ENCODE measurements at places on chromosomes 7 and 10. TPM values are rescaled to one million over a fixed set of nuclear protein-coding genes. Genes with fewer than 3 reads are reported as not detected.

LRRC4 gene
- 0.13 TPM for polyA plus RNA-seq

- no peaks in the 10 kb centered on the region for H3K27me3 ChIP-seq
- no peak overlapping the region for H3K4me3 ChIP-seq
- H3K4me1 ChIP-seq = no peaks in the 10 kb centered on the region
Observed at GRCh38 chr10:98353170-98353569, 61.8 kb downstream of the PYROXD2 start.

- no peak overlapping the region for H3K4me3 ChIP-seq
- no peaks in the 10 kb centered on the region for H3K27me3 ChIP-seq
- no peak overlapping the region for H3K27ac ChIP-seq
- no peak for DNase-seq
- H3K36me3 ChIP-seq = no peaks in the 10 kb centered on the region
- H3K4me1 ChIP-seq = no peaks in the 10 kb centered on the region
Observed at GRCh38 chr7:27560706-27561235, 101.9 kb downstream of the HIBADH start.

DNA sequence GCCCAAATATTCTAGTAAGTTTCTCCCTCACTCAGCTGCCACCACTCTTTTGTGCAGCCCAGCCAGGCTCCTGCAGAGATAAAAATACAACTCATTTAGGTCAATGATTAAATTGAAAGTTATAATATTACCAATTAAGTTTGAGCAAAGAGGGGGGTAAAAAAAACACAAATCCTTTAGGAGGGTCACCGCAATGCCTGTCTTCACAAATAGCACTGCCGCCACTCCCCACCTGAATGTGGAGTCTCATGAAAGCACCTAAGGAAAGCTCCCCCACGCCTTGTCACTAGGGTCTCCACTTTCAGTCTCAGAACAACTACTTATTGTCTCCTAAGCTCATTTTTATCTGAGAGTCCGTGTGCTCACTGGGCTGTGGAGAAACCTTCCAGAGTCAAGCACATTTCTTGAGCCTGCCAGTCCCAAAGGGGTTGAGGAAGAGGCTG, 148.7 kb downstream of the FGFR2 start:
- DNase-seq = no peak
- H3K36me3 ChIP-seq = no peaks in the 10 kb centered on the region
- H3K27me3 ChIP-seq = no peaks in the 10 kb centered on the region
- no peak overlapping the region for H3K4me3 ChIP-seq
- H3K27ac ChIP-seq = no peak overlapping the region

DNA sequence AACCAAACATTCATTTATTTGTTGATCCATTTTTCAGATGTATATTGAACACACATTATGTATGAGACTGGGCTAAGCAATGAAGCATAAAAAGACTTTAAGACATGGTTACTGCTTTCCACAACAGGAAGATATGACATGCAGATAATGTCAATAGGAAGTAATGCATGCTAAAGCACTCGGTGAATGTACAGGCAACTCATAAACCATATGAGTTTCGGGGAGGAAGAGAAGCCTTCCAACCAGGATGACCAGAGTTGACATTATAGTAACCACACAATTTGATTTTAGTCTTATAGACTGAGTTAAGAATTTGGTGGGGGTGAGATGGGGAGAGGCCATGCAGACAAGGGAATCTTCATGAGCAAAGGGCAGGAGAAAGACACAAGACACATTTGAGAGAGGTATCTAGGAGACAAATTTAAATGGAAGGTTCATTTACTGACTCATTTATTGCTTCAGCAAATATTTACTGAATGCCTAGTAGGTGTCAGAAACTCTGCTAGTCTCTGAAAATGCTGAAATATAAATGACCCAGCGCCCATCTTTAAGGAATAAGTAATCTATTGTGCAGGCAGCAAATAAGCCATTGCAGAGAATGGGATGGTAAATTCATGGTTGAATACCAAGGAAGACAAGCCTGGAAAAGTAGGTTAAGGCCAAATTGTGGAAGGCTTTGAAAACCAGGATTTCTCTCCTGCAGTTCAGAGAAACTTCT, 19.0 kb upstream of the SLK start:
- H3K4me1 ChIP-seq = no peaks in the 10 kb centered on the region
- no peak overlapping the region for H3K27ac ChIP-seq
- no peaks in the 10 kb centered on the region for H3K36me3 ChIP-seq
- DNase-seq = no peak
- no peak overlapping the region for H3K4me3 ChIP-seq
- H3K27me3 ChIP-seq = no peaks in the 10 kb centered on the region

GRM3 gene
- not detected for polyA plus RNA-seq

UCN3 gene
- 0.75 TPM for polyA plus RNA-seq

DNA sequence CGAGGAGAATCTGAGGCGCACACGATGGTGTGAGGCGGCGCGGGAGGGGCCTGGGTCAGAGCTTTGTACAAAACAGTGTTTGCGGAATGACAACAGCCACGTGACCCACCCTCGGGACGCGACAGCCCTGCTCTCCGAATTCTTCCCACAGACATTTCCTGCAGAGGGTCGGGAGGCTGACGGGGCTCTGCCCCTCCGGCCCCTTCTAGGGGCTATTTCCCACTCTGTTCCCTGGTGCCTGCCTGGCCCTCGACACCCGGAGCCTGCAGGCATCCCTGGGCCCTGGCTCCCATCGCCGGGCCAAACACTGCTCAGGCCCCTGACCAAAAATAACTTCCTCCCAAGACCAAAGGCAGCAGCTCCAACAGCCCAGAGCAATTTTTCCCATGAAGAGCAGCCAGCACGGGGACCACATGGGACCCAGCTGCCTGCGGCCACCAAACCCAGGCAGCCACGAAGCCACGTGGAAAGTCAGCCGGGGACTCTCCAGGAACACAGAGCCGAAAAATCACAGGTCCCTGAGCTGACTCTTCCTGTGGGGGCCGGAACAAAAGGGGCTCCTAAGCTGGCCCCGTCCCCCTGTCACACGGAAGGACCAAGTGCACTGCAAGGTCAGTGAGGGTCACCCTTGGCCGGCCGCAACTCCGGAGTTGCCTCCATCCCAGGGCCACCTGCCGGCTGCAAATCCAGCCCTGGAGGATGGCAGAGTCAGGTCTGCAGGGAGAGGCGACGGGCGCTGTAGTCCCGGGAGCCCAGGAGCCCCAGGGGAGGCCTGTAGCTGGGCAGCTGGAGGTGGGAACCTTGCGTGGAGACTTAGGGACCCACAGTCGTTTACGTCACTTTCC, 42.0 kb downstream of the PAPOLB start:
- H3K4me1 ChIP-seq = no peaks in the 10 kb centered on the region
- H3K36me3 ChIP-seq = no peaks in the 10 kb centered on the region
- H3K4me3 ChIP-seq = no peak overlapping the region
- no peak overlapping the region for H3K27ac ChIP-seq

OR2A42 gene
- polyA plus RNA-seq = 0.03 TPM

DNA sequence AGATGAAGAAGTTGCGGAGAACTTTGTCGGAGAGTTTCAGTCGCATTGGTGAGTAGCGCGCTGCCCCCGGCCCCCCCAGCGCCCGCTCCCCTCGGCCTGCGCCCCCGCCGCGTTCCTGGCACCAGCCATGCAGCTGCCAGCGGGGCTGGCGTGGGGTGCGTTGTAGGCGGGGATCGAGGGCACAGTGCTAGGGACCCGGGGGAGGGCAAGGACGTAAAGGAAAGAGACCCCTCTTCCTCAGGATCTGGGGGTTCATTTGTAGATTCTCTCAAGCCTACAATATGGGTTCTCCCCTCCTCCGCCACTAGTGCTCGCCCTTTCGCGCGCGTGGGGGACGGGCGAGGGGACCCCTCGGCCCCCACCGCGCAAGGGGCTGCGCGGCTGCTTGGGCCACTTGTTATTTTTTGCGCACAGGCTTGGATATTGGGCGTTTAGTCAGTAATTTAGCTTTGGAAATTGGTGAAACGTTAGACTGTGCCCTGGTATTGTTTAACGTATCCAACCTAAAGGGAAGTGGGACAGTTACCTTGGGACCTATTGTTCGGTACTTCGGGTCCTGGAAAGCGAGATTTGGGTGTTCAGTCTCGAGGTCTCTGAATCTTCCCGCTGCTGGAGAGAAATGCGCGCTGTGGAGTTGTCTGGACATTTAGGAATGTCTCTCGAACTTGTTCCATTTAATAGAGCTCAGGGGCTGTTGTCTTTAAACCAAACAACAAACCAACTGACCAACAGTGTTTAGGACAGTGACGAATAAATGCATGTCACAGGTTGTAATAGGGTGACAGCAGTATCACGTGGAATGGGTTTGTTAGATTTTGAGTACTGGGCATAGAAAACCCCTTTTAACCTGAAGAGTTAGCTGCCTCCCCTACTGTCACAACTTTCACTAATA, 796 bp downstream of the CDK14 start:
- H3K27ac ChIP-seq = no peak overlapping the region
- no peak for DNase-seq
- H3K27me3 ChIP-seq = no peaks in the 10 kb centered on the region
- H3K36me3 ChIP-seq = no peaks in the 10 kb centered on the region
- peak overlapping the region; percentile 91 for H3K4me3 ChIP-seq
- peaks cover 4% of the 10 kb centered on the region for H3K4me1 ChIP-seq

DNA sequence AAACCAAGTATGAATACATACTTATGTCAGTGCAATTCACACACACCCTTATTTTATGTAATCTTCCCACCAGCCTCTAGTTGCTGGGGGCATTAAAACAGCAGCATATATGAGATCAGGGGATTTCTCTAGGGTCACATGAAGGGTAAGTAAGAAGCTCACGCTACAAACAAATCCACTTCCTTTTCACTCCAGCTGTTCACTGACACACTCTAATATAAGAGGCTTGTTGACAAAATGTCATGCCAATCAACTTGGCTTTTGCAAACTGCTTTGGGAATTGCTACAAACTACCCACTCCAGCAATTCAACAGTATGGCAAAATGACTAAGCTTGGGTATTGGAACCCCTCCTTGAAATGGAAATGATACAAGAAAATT, 10.3 kb downstream of the FAM3C start:
- H3K4me1 ChIP-seq = no peaks in the 10 kb centered on the region
- no peaks in the 10 kb centered on the region for H3K36me3 ChIP-seq
- DNase-seq = no peak
- H3K4me3 ChIP-seq = no peak overlapping the region

- no peak overlapping the region for H3K4me3 ChIP-seq
- H3K4me1 ChIP-seq = peaks cover 2% of the 10 kb centered on the region
- H3K36me3 ChIP-seq = no peaks in the 10 kb centered on the region
- H3K27ac ChIP-seq = no peak overlapping the region
- DNase-seq = no peak
Observed at GRCh38 chr7:26185131-26185843, 15.3 kb downstream of the HNRNPA2B1 start.

GRCh38 chr10:125010362-125010761, 68.4 kb downstream of the ZRANB1 start:
- no peak overlapping the region for H3K4me3 ChIP-seq
- peak; percentile 37 for DNase-seq
- H3K4me1 ChIP-seq = peaks cover 3% of the 10 kb centered on the region
- H3K27ac ChIP-seq = peak overlapping the region; percentile 74
- no peaks in the 10 kb centered on the region for H3K27me3 ChIP-seq

GRCh38 chr7:137371616-137372015, 28.1 kb upstream of the PTN start:
- H3K27ac ChIP-seq = no peak overlapping the region
- no peaks in the 10 kb centered on the region for H3K36me3 ChIP-seq
- no peaks in the 10 kb centered on the region for H3K27me3 ChIP-seq

GRCh38 chr7:19139706-19140327, 5.4 kb downstream of the FERD3L start:
- no peaks in the 10 kb centered on the region for H3K27me3 ChIP-seq
- no peak for DNase-seq
- H3K27ac ChIP-seq = no peak overlapping the region
- no peaks in the 10 kb centered on the region for H3K4me1 ChIP-seq

ELN gene
- 262 TPM for polyA plus RNA-seq

DNA sequence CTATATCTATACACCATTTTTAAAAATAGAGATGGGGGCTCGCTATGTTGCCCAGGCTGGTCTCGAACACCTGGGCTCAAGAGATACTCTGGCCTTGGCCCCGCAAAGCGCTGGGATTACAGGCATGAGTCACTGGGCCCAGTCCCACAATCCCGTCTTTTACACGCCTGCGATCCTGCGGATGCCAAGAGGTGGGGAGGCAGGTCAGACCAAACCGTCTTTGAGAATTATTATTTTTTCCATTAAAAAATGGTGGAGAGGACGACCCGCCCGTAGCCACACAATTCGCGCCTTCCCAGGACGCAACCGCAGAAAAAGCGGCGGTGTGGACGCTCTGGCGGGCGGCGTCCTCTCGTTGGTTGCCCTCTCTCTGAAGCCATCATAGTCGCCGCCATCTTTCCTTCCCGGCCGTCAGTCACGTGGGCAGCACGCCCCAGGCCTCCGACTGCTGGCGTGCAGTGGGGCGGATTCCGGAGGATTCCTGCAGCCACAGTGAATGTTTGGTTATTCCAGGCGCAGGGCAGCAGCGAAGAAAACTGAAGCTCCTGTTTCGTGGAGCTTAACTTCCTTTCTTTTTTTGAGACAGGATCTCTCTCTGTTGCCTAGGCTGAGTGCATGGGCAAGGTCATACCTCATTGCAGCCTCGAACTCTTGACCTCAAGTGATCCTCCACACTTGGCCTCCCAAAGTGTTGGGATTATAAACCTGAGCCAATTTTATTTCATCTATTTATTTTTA, 9.9 kb upstream of the EPHB4 start:
- no peaks in the 10 kb centered on the region for H3K36me3 ChIP-seq
- no peaks in the 10 kb centered on the region for H3K4me1 ChIP-seq
- no peaks in the 10 kb centered on the region for H3K27me3 ChIP-seq
- H3K4me3 ChIP-seq = peak overlapping the region; percentile 25
- no peak overlapping the region for H3K27ac ChIP-seq

PTPRZ1 gene
- not detected for polyA plus RNA-seq

DNA sequence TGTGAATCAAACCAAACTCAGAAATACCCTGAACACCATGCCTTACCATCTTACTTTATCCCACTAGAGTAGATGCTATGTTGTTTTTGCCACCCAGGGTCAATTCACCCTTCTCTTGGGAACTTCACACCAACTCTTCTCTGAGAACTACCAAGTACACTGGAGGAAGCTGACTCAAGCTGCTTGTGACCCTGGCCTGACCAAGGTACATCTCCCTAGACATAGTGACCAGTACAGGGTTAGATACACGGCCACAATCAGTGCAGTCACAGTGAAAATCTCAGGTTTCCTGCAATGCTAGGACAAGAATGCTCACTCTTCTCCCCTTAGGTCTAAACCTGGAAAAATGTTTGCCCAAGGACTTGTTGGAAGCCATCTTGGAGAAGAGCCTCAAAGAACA, 31.8 kb downstream of the EZH2 start:
- H3K4me3 ChIP-seq = no peak overlapping the region
- H3K27ac ChIP-seq = no peak overlapping the region
- no peaks in the 10 kb centered on the region for H3K36me3 ChIP-seq
- H3K4me1 ChIP-seq = no peaks in the 10 kb centered on the region
- no peaks in the 10 kb centered on the region for H3K27me3 ChIP-seq

COPS6 gene
- 73.9 TPM for polyA plus RNA-seq

GRCh38 chr7:151046603-151047573, 1.4 kb upstream of the ASIC3 start:
- H3K27me3 ChIP-seq = no peaks in the 10 kb centered on the region
- peak; percentile 77 for DNase-seq
- H3K27ac ChIP-seq = no peak overlapping the region
- no peak overlapping the region for H3K4me3 ChIP-seq

GRCh38 chr7:39407137-39407536, 159.1 kb upstream of the YAE1 start:
- no peaks in the 10 kb centered on the region for H3K27me3 ChIP-seq
- no peak overlapping the region for H3K27ac ChIP-seq
- H3K36me3 ChIP-seq = no peaks in the 10 kb centered on the region
- no peaks in the 10 kb centered on the region for H3K4me1 ChIP-seq
- H3K4me3 ChIP-seq = no peak overlapping the region
- no peak for DNase-seq

- no peaks in the 10 kb centered on the region for H3K4me1 ChIP-seq
- H3K4me3 ChIP-seq = no peak overlapping the region
- H3K36me3 ChIP-seq = no peaks in the 10 kb centered on the region
Observed at GRCh38 chr7:78333530-78334425, 535.2 kb downstream of the PHTF2 start.
